Stimulated activated CD8-positive, alpha-beta memory T cell treated with anti-CD3 and anti-CD28 coated beads, Interleukin-2, amount 100 ng/mL, for 1 hour (primary cell): ENCODE measurements at places on chromosomes 1 and 21.

DNA sequence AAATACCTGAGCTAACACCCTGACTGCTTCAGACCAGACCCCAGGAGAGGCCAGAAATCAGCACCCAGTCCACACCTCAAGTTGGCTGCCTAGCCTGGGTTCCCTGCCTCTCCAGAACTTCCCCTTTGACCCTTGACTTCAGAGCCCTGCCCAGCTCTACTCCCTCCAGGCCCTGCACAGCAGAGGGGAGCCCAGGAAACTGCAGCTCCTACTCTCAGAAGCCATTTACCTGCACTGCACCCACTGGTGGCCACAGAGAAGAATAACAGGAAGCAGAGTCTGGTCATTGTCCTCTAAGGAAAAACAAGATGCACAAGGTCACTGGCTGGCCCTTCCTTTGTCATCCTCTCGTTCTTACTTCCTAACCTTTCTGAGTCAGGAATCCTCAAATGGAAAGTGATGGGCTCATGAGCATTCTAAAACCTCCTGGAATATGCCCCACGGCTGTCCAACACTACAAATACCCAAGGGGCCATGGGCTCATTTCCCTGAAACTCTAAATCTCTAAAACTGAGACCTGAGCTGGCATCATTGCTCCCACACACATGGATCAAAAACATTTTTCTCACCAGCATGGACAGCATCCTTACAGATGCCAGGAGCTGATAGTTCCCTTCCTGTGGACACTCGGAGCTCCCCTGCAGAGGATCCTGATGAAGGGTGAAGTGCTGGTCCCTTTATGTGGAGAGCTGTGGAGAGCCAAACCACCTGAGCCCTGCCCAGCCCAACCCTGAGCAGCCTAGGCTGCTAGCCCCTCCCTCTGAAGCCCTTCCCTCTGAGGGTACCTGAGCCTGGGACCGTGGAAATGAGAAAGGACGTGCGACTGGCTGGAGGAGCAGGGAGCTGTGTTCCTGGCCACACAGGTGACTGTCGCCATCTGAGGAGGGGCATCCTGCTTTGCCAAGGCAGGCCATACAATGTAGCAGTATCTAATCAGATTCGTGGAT is at the start of gene ITLN2:
TSS of gene ITLN2 (minus strand) at position 652 of the 947 bp plus-strand sequence. CDS start at position 584, 68 bp downstream.
- no peak for DNase-seq

DNA sequence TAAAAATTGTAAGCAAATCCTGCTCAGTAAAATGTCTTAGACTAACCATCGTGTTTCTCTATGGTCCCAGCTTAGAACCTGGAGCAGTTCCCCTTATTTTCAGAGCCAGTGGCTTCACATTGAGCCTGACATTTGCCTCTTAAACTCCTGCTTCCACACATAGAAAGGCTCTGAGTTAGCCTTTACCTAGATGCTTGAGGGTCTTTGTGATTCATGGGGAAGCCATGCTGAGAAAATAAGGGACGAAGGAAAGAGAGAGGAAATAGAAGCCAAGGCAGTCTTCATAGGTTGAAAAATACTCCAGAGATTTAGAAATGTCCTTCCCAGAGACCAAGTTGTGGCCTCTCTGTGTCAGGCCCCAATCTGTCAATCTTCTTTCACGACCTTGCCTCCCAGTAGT is 16.1 kb upstream of the RBBP5 start:
- DNase-seq: no peak

GRCh38 chr1:213444224-213444623 is 393.2 kb downstream of the RPS6KC1 start:
- DNase-seq: no peak

GRCh38 chr1:159077120-159077961 is 775 bp upstream of the AIM2 start:
- peak; percentile 83 for DNase-seq

GRCh38 chr1:117565745-117566455 is 39.9 kb upstream of the TENT5C start:
- no peak for DNase-seq

DNA sequence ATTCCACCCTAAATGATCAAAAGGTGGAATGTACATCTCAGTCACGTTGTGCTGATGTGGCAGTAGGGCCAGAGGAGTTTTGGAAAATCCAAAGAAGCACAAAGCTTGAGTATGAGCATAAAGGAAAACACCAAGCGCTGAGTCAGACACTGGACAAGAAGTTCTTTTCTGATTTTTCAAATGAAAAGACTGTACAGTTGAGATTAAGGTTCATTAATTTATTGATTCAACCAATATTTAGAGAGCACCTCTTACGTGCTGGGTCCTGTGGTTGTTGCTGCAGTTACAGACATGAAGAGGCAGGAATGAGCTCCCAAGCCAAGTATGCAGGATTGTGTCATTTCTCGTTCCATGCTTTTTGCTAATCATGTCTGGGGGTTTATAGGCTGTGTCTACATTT is 28.9 kb upstream of the APP start:
- no peak for DNase-seq

DNA sequence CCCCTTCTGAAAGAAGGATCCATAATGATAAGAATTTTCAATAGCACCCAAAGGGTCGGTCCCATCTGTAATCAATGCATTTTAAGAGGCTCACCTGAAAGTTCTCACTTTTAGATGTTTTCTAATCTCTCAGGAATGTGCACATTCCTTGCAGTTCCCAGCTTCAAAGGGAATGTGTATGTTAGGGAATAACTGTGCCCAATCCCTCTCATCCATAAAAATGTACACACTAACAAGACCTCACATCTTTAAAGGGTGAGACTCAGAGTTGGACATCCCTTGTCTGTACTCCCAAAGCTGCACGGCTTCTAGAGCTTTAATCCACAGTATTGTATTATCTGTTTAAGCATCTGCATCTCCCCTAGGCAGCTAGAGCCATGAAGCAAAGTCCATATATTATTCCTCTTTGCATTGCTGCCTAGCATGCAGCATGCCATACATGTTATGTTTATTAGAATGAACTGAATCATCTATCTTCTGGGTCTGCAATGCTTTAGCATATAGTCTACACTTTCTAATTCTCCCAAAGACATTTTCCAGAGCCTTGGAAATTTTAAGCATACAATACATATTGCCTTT is 9.3 kb upstream of the CCN1 start:
- no peak for DNase-seq

DNA sequence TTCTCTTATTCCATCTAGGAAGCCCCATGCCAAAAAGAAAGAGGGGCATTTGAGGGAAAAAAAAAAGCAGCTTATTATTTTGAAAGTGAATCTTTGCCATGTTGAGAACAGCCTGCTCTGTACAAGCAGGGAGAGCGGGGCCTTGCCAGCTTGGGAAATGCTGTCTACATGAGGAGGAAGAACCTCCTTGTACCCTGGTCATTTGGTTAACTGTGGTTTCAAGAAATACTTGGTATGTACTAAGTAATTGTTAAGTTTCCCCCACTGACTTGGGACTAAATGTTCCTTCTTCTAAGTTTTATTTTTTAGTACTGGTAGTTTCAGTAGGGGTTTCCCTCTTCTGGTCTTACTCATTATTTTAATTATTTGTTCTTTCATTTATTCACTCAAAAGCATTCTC is 144.1 kb upstream of the HOOK1 start:
- DNase-seq: no peak

GRCh38 chr1:10178597-10179405 is 31.6 kb upstream of the KIF1B start:
- DNase-seq: no peak

DNA sequence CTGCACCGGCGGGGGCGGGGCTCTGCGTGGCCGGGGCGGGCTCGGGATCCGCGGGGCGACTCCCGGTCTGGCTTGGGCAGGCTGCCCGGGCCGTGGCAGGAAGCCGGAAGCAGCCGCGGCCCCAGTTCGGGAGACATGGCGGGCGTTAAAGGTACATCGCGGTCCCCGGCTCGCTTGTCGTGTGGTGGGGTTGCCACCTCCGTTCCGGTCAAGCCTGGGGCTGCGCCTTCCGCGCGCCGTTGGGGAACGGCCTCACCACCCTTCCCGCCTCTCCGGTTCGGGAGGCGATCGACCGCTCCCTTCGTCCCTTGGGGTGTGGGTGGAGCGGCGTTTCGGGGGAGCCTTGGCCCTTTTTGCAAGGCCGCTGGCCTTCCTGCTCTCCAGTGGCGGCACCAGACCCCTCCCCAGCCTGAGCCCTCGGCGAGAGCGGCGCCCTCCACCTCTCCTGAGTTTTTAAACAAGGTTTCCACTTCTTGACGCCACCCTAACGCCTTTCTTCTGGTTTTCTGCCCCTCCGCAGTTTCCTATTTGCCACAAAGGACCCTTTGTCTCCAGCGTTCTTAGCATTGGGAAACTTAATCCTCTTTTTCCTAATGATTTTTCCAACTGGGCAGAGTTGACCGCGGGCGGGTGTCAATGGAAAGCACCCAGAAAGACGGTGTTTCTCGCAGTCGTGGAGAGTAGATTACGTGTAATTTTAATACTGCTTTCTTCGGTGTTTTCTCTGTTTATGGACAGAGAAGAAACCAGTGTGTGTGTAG is at the start of the genes LEPR and LEPROT:
TSS of gene LEPR (plus strand) at position 79 of the 761 bp plus-strand sequence. CDS start 144,898 bp downstream, outside the sequence.
TSS of gene LEPROT (plus strand) at position 79 of the 761 bp plus-strand sequence. CDS start at position 136, 57 bp downstream.
- DNase-seq: no peak

- no peak for DNase-seq
Observed at GRCh38 chr1:213686983-213687382, 300.8 kb upstream of the PROX1 start.

GRCh38 chr21:37153196-37153934 is 80.3 kb downstream of the TTC3 start:
- DNase-seq: no peak

DNA sequence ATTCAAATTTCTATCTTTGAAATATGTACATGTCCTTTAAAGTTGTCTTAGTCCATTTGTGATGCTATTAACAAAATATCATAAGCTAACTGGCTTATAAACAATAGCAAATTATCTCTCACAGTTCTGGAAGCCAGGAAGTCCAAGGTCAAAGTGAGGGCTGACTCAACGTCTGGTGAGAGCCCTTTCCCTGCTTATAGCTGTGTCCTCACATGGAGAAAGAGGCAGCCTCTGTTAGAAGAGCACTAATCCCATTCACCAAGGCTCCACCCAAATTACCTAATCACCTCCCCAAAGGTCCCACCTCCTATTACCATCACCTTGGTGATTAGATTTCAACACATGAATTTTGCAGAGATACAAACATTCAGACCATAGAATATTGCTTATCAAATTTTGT is 450.1 kb upstream of the BEND5 start:
- DNase-seq: no peak

DNA sequence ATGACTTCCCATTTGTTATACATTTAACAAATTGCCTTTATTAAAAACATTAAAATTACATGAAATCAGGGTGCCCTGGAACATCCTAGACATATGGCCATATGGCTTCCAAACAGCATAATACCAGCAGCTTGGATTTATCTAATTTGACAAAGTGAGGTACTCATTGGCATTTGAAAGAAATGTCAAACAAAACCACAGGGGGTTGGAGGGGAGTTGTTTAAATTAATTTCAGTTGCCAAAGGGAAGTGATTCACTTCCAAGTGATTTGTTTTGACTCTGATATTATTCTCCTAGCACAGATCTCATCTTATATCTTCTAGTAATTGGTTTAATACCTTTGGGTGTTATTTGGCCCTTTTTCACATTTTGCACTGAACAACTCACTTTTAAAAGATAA is 24.5 kb upstream of the POU2F1 start:
- no peak for DNase-seq

- DNase-seq: no peak
Observed at GRCh38 chr21:33881689-33882440, 33.7 kb downstream of the ATP5PO start.
